HuH-7.5 (cell line): ENCODE measurements at places on chromosomes 13 and 19.

GRCh38 chr13:42893214-42893671 lies 98.8 kb downstream of the EPSTI1 start:
- no peak for DNase-seq

DNA sequence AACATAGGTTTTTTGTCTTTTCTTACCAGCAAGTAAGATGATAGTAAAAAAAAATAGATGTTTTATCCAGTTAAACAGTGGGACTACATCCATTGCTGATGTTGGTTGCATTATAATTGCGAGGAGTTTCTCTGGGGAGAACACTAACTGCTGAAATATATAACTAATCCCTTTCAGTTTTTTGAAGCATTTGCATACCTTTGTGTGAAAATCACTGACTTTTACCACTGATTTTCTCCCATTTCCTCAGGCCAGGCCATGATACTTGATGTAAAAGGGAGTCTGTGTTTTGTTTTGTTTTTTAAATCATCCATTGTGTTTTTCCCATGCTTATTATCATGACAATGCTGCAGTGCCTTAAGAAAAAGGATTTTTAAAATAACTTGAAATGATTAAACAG lies 699.5 kb downstream of the PCDH9 start:
- no peak for DNase-seq

- DNase-seq: no peak
Observed at GRCh38 chr13:95204231-95204765, 97.0 kb downstream of the ABCC4 start.

- DNase-seq: no peak
Observed at GRCh38 chr13:109162248-109163036, 533.0 kb downstream of the MYO16 start.

DNA sequence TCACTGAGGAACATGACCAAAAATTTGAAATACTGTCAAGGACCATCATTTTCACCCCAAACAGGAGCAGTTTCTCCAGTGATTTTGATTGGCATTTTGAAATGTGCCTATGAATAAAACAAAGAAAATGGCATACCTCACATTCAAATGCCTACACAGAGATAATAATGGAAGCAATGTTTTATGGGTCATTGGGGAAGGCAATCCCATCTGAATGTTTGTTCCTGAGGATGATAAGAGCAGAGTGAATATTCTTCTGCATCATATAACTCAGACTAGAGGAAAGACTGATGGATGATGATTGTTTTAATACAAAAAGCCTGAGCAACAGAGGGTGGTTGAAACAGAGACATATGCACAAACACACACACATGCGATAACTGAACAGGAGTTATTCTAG lies 2749.9 kb downstream of the PCDH9 start:
- no peak for DNase-seq

GRCh38 chr19:51695702-51696315 lies 2.7 kb downstream of the SPACA6 start:
- no peak for DNase-seq

DNA sequence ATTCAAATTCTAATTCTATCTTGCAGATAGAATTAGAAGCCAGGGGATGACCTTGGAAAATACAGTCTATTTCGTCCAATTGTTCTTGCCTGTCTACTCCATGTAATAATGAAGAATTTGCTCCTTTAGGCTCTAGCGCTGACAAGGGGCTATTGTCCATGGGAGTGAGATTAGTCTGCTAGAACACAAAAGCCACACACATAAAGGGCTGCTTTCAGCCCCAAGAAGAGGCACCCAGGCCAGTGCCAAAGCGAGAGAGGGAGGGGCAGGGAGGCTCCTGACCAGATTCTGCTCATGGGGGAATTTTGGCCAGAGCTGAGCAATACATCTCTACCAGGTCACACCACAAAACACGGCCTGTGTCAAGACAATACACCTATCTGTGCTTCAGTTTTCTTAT lies 1306.9 kb downstream of the UQCRFS1 start:
- no peak for DNase-seq

- DNase-seq: no peak
Observed at GRCh38 chr13:50617134-50617721, 226.3 kb downstream of the DLEU7 start.

DNA sequence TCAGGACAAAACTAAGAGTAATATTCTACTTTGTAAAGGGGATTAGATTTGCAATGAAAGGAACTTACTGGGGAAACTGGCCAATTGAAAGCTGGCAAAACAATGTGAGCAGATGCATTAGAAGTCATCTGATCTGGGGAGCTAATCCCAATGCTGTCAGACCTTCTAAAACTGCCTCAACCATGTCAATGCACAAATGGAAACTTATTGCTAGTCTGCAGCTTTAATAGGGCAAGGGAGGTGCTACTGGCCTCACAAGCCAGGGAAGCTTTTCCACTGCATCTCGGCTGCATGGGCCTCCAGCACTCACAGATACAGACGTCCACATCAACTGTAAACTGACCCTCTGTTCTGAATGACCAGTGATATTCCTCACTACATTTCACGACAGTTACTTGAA lies 154.2 kb downstream of the LHFPL6 start:
- no peak for DNase-seq
